ENCODE measurements at places on chromosomes 5 and 9.
A peak's percentile ranks its signal among the peaks of the same experiment; 100 is the strongest.

- DNase-seq = peak; percentile 14
Observed at GRCh38 chr9:21974722-21975409, 19.3 kb downstream of the CDKN2A start.

DNA sequence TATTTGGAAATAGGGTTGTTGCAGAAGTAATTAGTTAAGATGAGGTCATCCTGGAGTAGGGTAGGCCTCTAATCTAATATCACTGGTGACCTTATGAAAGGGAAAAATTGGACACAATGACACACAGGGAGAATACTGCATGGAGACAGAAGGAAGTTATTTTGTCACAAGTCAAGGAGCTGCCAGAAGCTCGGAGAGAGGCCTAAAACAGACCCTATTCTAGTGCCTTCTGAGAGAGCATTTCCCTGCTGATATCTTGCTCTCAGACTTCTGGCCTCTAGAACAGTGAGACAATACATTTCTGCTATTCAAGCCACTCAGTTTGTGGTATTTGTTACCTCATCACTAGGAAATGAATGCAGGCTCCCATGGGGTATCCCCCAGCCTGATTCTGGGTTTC lies 332.9 kb downstream of the CSNK1G3 start:
- DNase-seq = no peak

- DNase-seq = no peak
Observed at GRCh38 chr5:129382921-129383672, 77.0 kb upstream of the ADAMTS19 start.

GRCh38 chr5:105460721-105461120 lies 1898.1 kb upstream of the NUDT12 start:
- no peak for DNase-seq

- no peak for DNase-seq
Observed at GRCh38 chr9:93673839-93674334, 97.5 kb downstream of the PHF2 start.

GRCh38 chr5:195401-196160 lies 4.3 kb downstream of the LRRC14B start:
- no peak for DNase-seq

DNA sequence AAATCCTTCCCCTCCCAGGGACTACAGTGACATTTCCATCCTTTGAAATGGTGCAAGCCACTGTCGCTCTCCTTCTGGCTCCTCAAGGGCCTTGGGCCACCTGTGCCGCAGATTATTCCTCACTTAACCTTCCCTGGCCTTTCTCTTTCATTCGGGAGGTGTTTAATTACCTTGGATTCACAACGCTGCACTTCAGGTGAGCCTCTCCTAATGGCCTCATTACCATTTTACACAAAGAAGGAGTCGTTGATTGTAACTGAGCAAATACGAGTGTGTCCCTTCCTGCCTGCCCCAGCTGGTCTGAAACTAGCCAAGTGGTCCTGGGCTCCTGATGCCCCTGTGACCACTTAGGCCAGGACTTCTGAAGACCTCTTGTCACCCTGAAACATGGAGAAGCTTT lies 205.0 kb downstream of the CRB2 start:
- DNase-seq = no peak

DNA sequence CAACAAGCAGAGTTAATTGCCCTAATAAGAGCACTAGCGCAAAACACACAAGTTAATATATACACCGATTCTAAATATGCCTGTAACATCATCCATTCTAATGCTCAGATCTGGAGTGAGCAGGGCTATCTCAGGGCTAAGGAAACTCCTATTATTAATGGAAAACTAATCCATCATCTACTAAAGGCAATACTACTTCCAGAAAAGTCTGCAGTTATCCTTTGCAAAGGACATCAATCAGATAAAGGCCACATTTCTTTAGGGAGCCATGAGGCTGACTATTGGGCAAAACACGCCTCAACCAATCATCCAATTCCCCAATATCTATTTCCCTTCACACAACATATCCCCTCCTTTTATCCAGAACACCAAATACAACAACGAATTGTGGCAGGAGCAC lies 1032.3 kb upstream of the NUDT12 start:
- no peak for DNase-seq

DNA sequence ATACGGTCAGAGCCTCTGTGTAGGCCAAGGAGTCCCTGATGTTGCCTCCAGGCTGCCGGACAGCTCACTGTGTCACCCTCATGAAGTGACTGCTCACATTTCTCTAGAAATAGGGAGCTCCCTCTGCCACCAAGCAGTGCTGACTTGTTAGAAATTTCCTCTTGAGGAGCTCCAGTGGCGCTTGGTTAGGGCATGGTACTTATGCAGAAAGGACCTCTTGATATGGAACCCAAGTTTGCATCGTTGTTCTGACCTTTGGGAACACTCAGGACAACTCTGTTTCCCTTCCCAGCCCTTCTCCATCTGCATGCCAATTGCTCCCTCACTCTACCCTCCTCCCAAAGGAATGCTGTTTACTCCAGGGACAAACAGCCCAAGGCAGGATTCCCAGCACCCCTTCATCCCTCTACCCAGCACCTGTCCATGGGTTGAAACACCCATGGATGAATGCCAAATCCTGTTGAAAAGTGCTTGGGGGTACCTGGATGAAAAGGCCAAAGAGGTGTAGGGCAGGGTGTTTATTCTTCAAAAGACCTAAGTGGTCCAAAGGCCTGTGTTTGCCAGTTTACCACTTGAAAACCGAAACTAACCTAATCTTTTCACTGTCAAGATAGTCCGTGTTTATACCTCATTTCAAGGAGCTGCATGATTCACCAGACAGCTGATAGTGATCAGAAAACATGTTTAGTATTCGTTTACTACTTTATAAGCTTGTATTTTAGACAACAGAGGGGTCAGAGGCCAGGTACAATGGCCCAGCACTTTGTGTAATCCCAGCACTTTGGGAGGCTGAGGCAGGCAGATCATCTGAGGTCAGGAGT lies 51.1 kb downstream of the KLF4 start:
- DNase-seq = no peak

DNA sequence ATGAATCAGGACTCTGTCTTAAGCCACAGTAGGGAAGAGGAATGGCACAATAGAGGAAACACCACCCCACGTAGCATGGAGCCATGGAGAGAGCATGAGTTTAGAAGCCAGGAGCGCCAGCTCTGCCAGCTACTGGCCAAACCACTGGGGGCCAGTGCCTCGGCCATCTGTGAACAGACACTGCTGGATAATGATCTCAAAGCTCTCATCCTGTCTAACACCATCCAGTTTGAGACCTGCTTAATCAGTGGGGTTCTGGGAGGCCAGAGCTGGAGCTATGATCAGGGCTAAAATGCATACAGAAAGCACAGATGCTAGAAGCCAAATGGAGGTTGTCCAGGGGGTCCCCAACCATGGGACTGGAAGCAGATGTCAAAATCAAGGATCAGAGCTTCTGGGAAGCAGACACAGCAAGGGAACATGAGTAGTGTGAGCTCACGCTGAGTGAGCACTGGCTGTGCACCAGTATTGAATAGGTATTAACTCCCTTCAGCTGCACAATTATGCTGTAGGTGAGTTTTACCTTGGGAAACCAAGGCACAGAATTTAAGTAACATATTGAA lies 92.7 kb downstream of the KCNIP1 start:
- no peak for DNase-seq

GRCh38 chr5:137320056-137321045 lies 178.8 kb downstream of the SPOCK1 start:
- DNase-seq = peak; percentile 43

DNA sequence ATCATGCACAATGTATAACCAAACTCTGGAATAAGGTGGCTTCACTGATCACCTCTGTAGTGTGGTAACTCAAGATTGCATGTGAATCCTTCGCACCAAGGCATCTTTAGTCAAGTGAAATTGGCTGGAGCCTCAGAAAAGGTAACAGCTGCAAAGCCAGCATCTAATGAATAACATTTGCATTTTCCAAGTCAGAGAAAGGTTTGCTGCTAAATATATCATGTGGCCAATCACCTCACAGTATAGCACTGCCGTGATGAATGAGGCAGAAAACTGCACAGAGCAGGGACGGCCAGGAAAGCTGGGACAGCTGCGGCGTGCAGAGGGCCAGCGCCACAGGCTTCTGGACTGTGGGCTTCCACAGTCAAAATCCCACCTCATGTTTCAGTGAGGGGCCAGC lies 18.5 kb downstream of the MRPS27 start:
- DNase-seq = no peak

DNA sequence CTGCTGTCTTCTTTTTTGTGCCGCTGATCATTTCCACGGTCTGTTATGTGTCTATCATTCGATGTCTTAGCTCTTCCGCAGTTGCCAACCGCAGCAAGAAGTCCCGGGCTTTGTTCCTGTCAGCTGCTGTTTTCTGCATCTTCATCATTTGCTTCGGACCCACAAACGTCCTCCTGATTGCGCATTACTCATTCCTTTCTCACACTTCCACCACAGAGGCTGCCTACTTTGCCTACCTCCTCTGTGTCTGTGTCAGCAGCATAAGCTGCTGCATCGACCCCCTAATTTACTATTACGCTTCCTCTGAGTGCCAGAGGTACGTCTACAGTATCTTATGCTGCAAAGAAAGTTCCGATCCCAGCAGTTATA lies 17.1 kb downstream of the F2R start:
- no peak for DNase-seq

GRCh38 chr9:5015934-5016333 lies 30.9 kb downstream of the JAK2 start:
- DNase-seq = no peak

DNA sequence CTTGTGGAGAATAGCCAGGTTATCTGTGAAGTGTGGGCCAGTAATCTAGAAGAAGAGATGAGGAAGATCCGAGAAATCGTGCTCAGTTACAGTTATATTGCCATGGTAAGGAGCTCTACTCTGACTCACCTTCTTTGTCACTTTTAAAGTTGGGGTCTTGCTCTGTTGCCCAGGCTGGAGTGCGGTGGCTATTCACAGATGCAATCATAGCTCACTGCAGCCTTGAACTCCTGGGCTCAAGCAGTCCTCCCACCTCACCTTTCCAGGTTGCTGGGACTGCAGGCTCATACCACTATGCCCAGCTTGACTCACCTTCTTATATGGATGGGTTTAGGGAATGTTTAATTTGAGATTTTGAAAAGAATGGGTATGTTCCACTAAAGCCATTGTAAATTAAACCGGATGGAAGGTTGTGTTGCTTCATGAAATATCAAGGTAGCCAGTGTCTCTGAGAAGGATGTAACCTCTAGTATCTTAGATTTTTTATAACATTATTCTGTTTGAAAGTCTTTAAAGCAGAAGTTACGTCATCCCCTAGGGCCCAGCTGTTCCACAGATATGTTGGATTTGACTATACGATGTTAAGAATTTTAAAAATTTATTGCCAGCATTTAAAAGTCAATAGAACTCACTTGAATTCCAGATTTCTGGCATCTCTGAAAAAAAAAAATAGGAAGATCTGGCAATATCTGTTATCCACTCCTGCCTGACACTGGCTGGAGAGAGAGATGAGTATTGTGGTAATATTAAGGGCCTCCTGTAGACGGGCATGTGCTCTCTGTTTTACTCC lies 5.1 kb downstream of the CNOT8 start:
- DNase-seq = no peak

- DNase-seq = peak; percentile 16
Observed at GRCh38 chr9:132651259-132651658, 18.5 kb downstream of the DDX31 start.

Measured in small intestine (tissue), 16 donors.